ENCODE measurements at places on chromosomes 11 and 22.

DNA sequence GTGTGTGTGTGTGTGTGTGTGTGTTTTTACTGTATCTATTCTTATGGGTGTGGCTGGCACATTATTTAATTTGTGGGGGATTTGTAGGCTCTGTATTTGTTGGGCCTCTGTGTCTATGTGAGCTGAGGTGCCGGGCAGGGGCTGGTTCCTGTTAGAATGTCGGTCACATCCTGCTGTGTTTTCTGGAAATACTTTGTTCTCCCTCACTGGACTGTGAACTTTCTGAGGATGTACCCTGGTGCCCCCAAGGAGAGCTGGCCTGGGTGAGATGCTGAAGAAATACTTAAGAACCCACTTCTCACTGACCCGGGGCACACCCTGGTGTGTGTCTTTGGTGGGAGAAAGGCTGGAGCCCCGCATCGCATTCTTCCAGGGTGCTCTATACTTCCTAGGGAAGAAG is 28.6 kb downstream of the KIAA1671 start:
- no peak for DNase-seq

- DNase-seq, result no peak
Measured at GRCh38 chr11:111114091-111114490, 131.4 kb upstream of the POU2AF2 start.

DNA sequence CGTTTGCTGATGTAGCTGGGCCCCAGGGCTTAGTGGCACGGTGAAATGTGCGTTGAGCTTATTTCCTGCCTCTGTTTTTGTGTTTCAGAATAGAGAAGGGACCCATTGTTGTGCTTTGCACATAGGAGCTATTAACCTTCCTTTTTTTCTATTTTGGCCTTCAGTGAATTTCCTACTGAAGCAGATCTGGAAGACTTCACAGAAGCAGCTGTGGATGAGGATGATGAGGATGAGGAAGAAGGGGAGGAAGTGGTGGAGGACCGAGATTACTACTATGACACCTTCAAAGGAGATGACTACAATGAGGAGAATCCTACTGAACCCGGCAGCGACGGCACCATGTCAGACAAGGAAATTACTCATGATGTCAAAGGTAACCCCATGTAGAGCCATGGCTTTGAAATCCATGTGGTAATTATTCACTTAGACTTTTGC is 37.4 kb upstream of the ST14 start:
- no peak for DNase-seq

- DNase-seq, result no peak
Measured at GRCh38 chr11:3170044-3170755, 5.1 kb upstream of the OSBPL5 start.

GRCh38 chr11:78062671-78063070 is 990 bp upstream of the THRSP start:
- DNase-seq, result no peak

GRCh38 chr11:76209973-76210930 is 4.0 kb upstream of the WNT11 start:
- no peak for DNase-seq

GRCh38 chr22:49491221-49491635 is 336.4 kb downstream of the BRD1 start:
- DNase-seq, result no peak

- no peak for DNase-seq
Measured at GRCh38 chr11:61080526-61080925, 21.8 kb upstream of the CD5 start.

GRCh38 chr11:65532388-65533064 is 7.6 kb downstream of the SCYL1 start:
- DNase-seq, result no peak

- DNase-seq, result no peak
Measured at GRCh38 chr11:20671856-20672546, 2.6 kb downstream of the NELL1 start.

DNA sequence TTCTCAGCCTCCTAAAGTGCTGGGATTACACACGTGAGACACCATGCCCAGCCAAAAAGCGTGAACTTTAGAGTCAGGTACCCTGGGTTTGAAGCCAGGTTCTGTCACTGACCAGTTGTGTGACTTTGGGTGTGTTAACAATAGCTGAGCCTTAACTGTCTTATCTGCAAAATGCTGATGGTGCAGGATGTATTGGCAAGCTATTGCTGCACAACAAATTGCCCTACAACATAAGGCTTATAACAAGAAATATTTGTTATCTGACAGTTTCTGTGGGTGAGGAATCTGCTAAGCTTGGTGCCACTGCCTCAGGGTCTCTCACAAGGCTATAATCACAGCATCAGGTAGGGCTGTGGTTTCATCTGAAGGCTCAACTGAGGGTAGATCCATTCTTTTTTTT is 21.9 kb downstream of the SYNGR1 start:
- no peak for DNase-seq

- no peak for DNase-seq
Measured at GRCh38 chr22:21673534-21674321, 7.9 kb downstream of the PPIL2 start.

GRCh38 chr11:97398246-97398645 is 1008.4 kb downstream of the JRKL start:
- DNase-seq, result no peak

- DNase-seq, result no peak
Measured at GRCh38 chr11:10314199-10315072, 9.6 kb downstream of the ADM start.

- DNase-seq, result no peak
Measured at GRCh38 chr11:45523760-45524159, 141.7 kb downstream of the CHST1 start.

GRCh38 chr11:69260622-69261021 is 33.3 kb upstream of the MYEOV start:
- DNase-seq, result no peak

- no peak for DNase-seq
Measured at GRCh38 chr22:22079404-22080148, 97.0 kb upstream of the TOP3B start.

DNA sequence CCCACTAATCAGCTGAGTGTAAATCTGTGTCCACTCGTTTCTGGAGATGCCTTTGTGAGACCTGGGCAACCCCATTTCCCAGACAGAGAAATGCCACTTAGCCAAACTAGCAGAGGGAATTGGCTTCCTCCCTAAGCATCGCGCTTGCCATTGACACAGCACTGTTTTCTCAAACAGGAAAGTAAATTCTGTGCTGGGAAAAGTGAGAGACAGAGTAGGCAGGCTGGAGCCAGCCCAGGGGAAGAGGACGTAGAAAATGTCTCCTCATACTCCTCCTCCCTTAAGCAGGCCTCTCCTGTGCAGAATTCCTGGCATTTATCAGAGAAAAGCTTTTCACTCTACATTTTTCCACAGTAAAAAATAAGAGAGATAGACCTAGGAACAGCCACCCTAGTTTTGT is 99.1 kb upstream of the AMOTL1 start:
- no peak for DNase-seq
